ENCODE measurements at places on chromosomes 5 and 9. TPM values are rescaled to one million over a fixed set of nuclear protein-coding genes. Genes with fewer than 3 reads are reported as not detected.

The NDFIP1 gene
- 62.3 TPM for total RNA-seq

GRCh38 chr5:71623221-71623794 is 36.2 kb downstream of the MCCC2 start:
- H3K4me3 ChIP-seq, result no peak overlapping the region
- H3K36me3 ChIP-seq, result peaks cover 47% of the 10 kb centered on the region
- no peaks in the 10 kb centered on the region for H3K27me3 ChIP-seq
- no peak overlapping the region for H3K27ac ChIP-seq

DNA sequence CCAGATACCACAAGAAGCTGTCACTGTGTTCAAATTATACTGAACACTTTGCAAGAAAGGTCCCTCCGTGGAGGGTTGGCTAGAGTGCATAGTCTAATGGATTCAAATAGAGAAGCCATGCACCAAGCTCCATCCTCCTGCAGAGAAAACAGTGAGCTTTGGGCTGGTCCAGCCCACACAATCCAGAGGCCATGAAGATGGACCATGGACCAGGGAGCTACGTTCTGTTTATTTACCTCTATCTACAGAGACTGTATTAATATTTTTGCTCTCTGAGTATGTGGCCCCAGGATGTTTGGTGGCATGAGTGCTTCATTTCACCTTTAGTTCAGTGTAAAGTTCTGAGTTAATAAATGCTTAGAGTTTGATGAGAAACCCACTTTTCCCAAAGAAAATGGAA is 114.8 kb upstream of the PJA2 start:
- DNase-seq, result no peak
- no peaks in the 10 kb centered on the region for H3K27me3 ChIP-seq
- no peak overlapping the region for H3K4me3 ChIP-seq
- H3K4me1 ChIP-seq, result no peaks in the 10 kb centered on the region
- no peak overlapping the region for H3K27ac ChIP-seq
- H3K36me3 ChIP-seq, result no peaks in the 10 kb centered on the region

The RAB3C gene
- total RNA-seq, result not detected

The FYB1 gene
- total RNA-seq, result 355 TPM

GRCh38 chr9:69519470-69520240 is 152.5 kb downstream of the APBA1 start:
- no peak overlapping the region for H3K27ac ChIP-seq
- no peak for DNase-seq
- peaks cover 2% of the 10 kb centered on the region for H3K4me1 ChIP-seq

DNA sequence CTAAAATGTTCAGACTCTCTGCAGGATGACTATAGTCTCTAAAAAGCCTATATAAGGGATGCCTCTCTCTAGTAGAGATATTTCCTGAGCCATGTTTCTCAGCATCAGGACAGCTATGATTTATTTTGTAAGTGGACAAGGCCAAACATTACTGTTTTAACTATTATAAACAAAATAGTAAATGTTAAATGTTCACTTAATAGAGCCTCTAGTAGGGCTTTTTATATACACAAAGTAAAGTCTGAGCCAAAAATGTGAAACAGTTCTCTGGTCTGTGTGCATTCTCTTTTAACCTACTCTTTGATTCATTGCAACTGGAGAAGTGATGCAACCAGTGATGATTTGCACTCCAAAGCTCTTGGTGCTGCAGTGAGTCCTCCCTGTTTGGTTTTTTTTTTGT is 220.5 kb downstream of the GDNF start:
- no peaks in the 10 kb centered on the region for H3K27me3 ChIP-seq
- no peaks in the 10 kb centered on the region for H3K4me1 ChIP-seq
- no peak overlapping the region for H3K4me3 ChIP-seq
- no peak for DNase-seq
- peaks cover 16% of the 10 kb centered on the region for H3K36me3 ChIP-seq
- H3K27ac ChIP-seq, result no peak overlapping the region

DNA sequence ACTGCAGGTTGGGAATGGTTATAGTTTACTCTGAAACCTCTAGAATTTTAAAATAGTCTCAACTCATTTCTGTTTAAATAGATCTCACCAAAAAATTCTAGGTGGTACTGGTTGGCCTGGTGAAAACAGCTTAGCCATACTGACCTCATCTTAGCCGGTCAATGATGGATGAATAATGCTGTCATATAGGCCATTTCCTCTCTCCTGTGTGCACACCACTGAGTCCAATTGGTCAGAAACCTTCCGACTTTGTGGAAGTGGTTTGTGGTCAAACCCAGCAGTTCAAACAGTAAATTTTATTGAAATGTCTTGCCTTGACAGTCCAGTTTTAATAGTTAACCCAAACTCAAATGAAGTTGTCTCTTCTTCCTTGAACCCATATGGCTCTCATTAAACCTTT is 98.6 kb downstream of the GIN1 start:
- no peaks in the 10 kb centered on the region for H3K27me3 ChIP-seq
- DNase-seq, result no peak
- H3K27ac ChIP-seq, result no peak overlapping the region
- no peak overlapping the region for H3K4me3 ChIP-seq
- peaks cover 5% of the 10 kb centered on the region for H3K36me3 ChIP-seq

The KCNIP1 gene
- not detected for total RNA-seq

The C1QTNF2 gene
- total RNA-seq, result not detected

DNA sequence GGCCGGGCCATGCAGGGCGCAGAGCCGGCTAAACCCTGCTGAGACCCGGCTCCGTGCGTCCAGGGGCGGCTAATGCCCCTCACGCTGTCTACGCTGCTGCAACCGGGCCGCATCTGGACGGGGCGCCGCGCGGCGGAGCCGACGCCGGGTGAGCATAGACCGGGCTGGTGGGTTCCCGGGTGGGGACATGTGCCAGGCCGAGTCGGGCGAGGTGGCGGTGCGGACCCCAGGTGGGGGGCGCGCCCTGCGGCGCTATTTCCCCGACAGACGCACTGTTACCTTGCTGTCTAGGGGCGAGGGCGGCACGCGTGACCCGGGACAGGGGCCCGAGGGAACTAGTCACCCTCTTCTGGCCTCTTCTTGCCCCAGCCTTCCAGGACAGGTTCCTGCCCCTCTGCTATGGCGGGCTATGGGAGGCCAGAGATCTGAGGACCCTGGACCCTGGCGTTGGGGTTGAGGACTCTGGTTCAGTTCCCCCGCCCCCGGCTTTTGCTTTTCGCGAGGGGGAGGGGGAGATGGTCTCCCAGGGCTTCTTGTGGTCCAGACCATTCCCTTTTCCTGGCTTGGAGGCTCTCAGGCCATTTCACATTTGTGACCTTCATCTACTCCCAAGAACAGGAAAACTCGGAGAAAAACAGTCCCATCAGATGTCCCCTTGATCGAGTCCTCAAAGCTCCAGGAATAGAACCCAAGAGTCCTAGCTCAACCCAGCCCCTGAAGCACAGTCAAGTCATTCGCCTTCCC is 536 bp downstream of the SLC27A4 start:
- H3K27ac ChIP-seq, result peak overlapping the region; percentile 81
- no peak for DNase-seq
- peak overlapping the region; percentile 92 for H3K4me3 ChIP-seq
- no peaks in the 10 kb centered on the region for H3K36me3 ChIP-seq
- no peaks in the 10 kb centered on the region for H3K27me3 ChIP-seq

The UGCG gene
- 24.9 TPM for total RNA-seq

The FOXD1 gene
- total RNA-seq, result not detected

GRCh38 chr5:109532773-109533364 is 123.1 kb upstream of the PJA2 start:
- H3K4me1 ChIP-seq, result no peaks in the 10 kb centered on the region
- no peak for DNase-seq
- no peak overlapping the region for H3K4me3 ChIP-seq
- no peaks in the 10 kb centered on the region for H3K36me3 ChIP-seq
- peaks cover 8% of the 10 kb centered on the region for H3K27me3 ChIP-seq
- H3K27ac ChIP-seq, result no peak overlapping the region

The OR1J2 gene
- not detected for total RNA-seq

- no peak overlapping the region for H3K27ac ChIP-seq
- DNase-seq, result no peak
- H3K27me3 ChIP-seq, result peaks cover 2% of the 10 kb centered on the region
- no peaks in the 10 kb centered on the region for H3K4me1 ChIP-seq
- H3K36me3 ChIP-seq, result no peaks in the 10 kb centered on the region
Measured at GRCh38 chr9:97526895-97527575, 25.6 kb downstream of the TMOD1 start.

The SLC23A1 gene
- total RNA-seq, result 1.8 TPM

The LCN9 gene
- total RNA-seq, result not detected

Measured in activated naive CD8-positive, alpha-beta T cell treated with anti-CD3 and anti-CD28 coated beads, Interleukin-2, amount 10 ng/mL, durations not matched to agents 7 days and 5 days (primary cell).